ENCODE measurements at places on chromosomes 6 and 20.

GRCh38 chr20:60589623-60590022 lies 631.4 kb downstream of the CDH26 start:
- DNase-seq: no peak

- no peak for DNase-seq
Measured at GRCh38 chr20:46111028-46111835, 6.9 kb upstream of the CD40 start.

- no peak for DNase-seq
Measured at GRCh38 chr6:13409991-13410390, 77.4 kb downstream of the GFOD1 start.

GRCh38 chr6:15509335-15509933 lies 153.4 kb downstream of the DTNBP1 start:
- no peak for DNase-seq

DNA sequence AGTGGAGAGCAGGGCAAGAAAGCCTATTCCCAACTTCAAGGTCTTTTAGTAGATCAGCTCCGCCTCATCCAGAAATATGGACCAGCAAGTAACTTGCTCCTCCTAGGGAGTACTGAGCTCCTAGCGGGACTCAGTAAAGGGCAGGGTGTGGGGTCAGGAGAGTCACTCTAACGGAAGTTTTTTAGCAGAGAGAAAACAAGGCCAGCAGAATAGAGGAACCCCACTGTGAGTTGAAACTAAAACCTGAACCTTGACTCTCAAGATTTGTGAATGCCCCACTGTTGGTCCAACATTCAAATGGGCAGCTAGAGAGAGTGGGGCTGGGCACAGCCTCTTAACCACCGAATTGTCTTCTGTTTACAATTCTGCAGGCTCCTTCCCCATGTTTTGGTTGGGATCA lies 244.8 kb downstream of the FARS2 start:
- DNase-seq: no peak

- DNase-seq: no peak
Measured at GRCh38 chr6:54878718-54879117, 32.1 kb downstream of the FAM83B start.

DNA sequence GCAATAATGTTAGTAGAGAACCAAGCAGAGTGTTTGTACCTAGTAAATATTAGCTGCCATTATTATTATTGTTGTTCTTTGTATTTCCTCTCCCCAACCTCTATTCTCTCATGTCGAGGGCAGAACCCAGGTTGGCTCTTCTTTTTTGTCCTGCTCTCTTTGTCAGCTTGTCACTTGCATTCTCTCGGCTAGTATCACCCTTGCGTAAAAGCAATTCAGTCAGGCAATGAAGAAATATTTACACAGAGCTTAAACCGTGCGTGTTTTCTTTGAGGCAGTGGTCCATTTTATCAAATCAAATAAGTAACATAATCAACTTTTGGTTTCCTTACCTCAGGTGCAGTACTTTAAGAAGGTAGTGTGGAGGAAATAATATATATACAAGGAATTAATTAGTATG lies 83.9 kb downstream of the TULP4 start:
- DNase-seq: no peak

GRCh38 chr6:146315381-146316174 lies 228.1 kb upstream of the RAB32 start:
- no peak for DNase-seq

DNA sequence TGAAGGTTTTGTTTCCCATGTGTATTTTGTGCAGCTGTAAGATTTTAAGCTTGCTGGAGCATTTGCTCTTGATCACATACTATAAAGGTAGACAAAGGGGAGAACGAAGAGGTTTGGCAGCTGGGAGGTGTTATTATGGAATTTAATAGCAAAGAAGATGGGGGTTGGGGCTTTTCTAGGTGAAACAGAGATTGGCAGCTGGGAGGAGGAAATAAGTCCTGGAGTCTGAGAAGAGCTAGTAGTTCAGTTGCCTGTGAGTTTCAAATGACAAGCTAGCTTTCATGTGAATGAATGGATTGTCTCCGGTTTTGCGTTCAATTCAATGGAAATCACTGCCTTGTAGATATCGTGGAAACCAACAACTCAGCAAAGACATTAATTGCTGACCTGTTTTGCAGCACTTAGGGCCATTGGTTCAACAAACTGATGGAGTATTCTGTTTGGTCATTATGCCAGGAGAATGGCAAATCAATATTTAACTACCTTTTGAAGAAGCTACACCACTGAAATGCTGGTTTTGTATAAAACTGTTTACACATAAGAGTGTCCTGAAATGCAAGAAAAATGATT lies 38.1 kb upstream of the FLRT3 start:
- DNase-seq: no peak

Measured in stimulated activated CD8-positive, alpha-beta memory T cell treated with anti-CD3 and anti-CD28 coated beads, Interleukin-7, amount 100 ng/mL, for 24 hours (primary cell).